Transverse colon (tissue), 4 donors: ENCODE measurements at places on chromosomes 7 and 10. TPM values are rescaled to one million over a fixed set of nuclear protein-coding genes. Genes with fewer than 3 reads are reported as not detected.

The TAX1BP1 gene
- total RNA-seq: 133 TPM

The TMEM229A gene
- not detected for total RNA-seq

The HECTD2 gene
- total RNA-seq: 10.3 TPM

The KIAA1217 gene
- total RNA-seq: 64.9 TPM

The IDI2 gene
- not detected for total RNA-seq
